ENCODE measurements at places on chromosomes 12 and 14.

- DNase-seq: no peak
These were observed 56.4 kb downstream of the MON2 start for GRCh38 chr12:62522984-62523383.

DNA sequence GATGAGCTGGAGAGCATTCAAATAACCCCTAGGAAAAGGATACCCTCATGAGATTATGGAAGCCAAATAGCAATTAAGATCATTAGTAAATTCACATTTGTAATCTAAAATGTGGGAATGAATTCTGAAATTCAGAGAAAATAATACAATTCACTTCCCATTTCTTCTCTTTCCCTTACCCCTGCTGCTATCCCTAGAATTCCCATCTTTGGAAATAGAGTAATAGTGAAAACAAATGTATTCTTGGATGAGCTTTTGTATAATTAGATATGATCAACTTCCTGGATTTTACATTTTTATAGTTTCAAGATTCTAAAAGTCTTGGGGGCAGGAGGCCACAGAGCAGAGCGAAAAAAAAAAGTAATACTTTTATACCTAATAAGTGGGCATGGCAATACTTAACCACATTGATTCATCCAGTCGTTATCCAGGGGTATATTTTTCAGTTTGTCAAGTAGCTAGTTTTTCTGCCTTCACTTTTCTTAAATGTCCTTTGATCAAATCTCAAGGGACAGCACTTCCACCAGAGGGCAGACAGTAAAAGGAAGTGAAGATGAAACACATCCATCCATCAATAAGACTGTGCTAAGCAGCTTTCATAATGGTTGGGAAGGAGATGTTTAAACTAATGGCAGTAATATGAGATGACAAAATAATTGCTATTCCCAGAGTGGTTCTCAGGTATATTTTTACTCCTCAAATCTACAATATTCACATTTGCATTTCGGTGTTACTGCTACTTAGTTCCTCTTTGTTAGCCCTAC lies 401.3 kb downstream of the DIO2 start:
- no peak for DNase-seq

GRCh38 chr14:77306416-77306815 lies 14.3 kb downstream of the POMT2 start:
- DNase-seq: no peak

DNA sequence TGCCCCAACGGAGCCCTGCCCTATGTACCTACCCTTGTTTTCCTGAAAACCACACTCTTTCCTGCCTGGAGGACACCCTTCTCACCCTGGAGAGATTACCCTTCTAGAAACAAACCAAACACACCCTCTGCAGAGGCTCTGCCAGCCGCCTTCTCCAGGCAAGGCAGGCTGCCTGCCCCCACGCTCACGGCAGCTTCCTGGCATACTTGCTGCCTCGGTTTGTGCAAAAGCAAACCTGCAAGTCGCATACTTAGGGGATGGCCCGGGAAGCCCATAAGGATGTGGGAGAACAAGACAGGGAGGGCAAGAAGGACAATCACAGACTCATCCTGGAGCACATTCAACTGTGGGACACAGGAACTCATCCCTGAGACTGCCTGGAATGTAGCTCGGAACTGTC lies 154.0 kb upstream of the DIO3 start:
- DNase-seq: no peak

DNA sequence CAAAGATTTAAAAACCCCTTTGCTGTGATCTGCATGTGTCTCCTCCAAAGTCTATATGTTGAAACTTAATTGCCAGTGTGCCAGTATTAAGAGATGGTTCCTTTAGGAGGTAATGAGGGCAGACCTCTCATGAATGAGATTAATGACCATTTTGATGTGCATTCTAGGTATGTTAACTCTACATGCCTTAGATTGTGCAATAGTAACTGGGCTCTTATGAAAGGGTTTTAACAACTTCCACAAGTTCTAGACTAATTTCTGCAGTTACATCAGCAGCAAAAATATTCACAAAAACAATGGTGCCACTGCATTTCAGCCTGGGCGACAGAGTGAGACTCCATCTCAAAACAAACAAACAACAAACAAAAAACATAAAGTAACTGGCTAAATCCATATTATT lies 3.8 kb upstream of the TAS2R10 start:
- DNase-seq: no peak

- DNase-seq: no peak
These were observed 479.3 kb downstream of the SLC16A7 start for GRCh38 chr12:60075091-60075490.

- DNase-seq: no peak
These were observed 24.0 kb downstream of the GSG1 start for GRCh38 chr12:13079440-13079906.

DNA sequence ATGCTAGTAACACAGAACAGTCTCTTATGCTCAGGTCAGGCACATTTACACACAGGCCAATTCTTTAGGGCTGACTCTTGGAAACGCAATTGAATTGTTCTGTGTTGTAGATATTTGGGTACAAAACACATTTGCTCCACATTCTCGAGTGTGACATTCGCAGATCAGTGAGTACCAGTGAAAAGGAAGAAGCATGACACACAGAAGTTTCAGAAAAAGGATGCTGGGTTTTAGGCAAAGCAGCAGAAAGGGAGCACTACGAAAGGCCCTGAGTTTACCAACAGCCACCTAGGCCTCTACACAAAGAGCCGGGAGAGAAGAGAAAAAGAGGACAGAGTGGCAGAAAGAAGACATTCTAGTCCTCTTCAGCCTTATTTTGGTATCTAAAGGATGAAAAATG lies 254.4 kb upstream of the BTG1 start:
- no peak for DNase-seq

DNA sequence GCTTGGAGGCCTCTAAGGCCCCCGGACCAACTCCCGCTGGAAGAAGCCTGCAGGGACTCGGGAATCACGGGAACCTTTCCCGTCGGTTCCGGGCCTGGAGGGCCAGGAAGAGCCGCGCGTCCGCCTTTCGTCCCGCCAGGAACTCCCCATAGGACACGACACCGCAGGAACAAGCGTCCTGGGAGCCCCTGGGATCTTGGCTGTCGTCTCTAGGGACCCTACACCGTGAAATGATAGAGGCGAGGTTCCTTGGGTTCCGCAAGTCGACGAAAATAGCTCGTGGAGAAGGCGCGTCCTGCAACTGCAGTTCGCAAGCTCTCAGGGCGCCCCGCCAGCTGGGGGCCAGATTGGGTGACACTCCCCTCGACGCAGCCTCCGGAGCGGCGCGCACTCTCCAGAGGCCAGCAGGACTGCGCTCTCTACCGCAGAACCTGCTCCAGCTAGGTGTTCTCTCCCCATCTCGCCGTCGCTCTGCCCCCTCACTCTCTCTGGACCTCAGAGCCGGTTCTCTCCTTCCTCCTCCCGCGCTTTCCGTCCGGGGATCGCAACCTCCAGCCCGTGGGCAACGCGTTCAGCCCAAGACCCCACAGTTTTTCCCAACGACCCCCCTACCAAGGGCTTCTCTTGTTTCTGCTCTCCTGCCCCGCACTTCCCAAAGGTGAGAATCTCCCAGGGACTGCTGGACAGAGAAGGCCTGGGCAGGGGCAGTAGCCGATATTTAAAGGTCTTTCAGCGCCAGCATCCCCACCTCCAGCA lies 776 bp downstream of the BMP4 start:
- no peak for DNase-seq

GRCh38 chr12:104506676-104507401 lies 50.1 kb downstream of the CHST11 start:
- DNase-seq: no peak

DNA sequence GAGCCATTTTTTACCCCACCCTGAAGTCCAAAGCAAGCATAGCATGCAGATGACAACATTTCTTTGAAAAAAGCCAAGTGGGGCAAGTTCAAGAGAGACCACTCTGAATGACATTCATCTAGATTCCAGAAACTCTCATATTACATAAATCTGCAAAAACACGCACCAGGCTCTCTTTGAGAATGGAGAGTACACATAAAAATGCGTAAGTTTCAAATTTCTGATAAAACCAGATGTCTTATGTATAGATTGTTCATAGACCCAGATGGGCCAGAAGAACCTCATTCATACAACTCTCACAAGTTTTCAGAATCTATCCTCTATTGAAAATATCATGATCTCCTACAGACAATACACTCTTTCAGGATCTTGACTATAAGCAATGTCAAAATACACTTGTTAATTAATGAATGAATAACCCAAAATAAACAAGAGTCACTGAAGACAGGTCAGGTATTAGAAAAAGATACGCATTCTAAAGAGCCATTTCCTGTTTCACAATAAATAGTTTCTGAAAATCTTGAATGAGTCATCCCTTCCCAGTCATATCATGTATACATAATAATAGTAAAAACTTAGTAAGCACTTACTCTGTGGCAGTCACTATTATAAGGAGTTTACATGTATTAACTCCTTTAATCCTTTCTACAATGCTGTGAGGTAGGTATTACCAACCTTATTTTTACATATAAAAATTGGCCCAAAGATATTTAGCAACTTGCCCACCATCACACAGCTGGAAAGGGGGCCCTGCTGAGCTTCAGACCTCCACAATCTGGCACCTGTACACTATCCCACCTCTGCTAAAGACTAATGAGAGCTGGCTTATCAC lies 72.0 kb downstream of the PPP2R5E start:
- no peak for DNase-seq

DNA sequence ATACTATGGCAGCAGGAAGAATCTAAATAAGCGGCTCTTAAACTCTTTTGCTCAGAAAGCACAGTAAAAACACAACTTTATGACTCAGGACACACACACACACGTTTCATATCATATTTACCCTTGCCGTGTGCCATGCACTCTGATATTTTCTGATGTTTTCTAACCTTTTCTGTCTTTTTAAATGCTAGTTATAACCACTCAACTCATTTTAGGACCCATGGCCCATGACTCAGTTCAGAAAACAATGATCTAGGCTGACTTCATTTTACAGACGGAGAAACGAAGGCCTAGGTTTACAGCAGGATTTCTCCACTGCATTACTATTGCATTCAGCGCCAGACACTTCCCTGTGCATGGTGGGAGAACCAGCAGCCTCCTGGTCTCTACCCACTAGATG lies 9.1 kb downstream of the VWF start:
- DNase-seq: no peak

DNA sequence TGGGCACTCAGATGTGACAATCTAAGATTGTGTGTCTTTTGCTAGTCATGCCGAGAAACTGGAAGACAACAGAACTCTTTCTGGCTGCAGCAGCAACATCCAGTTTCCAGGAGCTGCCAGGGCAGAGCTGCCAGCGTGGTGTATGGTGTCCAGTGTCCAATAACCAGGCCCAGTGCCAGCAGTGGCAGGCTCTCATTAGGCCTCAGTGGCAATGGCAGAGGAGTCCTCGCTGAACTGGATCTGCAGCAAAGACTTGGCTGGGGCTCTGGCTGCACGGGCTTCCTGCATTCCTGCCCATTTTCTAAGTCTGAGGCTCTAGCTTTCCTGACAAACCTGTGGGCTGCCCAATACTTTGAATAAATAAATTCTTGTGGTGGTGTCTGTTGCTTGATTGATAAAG lies 26.2 kb upstream of the PPM1A start:
- DNase-seq: no peak

DNA sequence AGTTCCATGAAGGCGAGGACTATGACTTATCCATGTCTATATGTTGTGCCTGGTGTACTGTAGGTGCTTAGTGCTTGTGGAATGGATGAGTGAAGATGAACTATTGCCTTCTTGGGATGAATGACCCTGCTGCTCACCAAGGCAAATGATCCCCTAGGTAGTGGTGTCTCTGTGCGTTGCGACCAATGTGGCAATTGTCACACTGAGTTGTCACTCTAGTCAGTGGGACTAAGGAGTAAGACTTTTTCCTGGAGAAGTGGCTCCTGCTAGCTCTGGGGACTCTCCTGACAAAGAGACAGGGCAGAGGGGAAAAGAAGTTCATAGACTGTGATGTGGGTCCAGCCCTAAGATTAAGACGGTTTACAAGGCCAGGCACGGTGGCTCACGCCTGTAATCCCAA lies 3.4 kb upstream of the ACVR1B start:
- no peak for DNase-seq

DNA sequence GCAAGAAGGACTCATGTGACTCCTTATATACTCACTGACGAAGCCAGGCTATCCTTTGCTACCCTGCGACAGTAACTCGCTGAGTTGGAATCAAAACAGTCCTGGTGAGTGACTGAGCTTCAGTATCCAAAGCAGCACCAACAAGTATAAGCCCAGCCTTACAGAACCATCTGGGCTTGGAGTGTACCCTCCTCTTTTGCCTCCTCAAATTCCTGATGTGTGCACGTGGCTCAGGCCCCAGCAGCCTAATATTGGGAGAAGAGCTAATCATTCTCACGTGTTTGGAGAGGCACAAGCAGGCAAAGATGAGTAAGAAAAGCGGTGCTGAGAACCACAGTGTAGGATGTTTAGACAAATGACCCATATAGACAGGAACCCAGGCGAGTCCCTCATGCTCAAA lies 34.4 kb downstream of the PPTC7 start:
- DNase-seq: no peak

DNA sequence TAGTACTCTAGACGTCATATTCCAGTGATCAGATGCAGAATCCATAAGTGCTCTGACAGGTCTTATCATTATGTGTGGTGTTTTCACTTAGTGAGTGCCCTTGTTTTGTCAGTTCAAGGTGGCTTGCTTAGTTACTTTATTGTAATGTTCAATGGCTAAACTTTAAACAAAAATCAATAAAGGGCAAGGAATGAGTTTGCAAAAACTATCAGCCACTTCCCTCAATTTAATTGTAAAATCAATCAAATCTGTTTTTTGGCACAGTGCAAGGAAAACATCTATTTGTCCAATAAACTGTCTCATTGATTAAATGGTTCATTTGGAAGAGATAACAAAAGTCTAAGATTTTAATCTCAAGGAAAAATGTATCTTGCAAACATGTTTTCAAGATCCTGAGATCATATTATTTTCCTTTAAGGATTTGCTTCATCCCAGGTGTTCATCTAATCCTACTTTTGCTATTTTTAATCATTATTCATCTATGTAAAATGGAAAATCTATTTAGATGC lies 59.6 kb upstream of the EEA1 start:
- DNase-seq: no peak

DNA sequence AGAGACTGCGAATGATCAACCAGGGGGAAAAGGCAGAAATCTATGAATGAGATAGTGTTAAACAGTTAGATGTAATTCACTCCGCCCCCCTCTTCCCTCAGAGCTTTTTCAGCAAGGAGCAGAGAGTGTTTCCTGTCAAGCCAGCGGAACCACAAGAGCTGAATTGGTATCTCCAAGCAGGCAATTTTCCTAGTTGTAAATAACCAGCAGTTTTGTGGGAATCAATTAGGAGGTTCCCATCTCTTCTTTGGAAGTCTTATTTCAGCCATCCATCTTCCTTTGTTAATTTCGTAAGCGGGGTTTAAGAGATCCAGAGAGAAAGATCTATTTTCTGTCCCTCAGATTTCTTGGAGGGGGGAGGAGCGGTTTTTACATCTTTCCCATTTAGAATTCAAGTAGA lies 178.0 kb downstream of the FOXN3 start:
- DNase-seq: no peak

DNA sequence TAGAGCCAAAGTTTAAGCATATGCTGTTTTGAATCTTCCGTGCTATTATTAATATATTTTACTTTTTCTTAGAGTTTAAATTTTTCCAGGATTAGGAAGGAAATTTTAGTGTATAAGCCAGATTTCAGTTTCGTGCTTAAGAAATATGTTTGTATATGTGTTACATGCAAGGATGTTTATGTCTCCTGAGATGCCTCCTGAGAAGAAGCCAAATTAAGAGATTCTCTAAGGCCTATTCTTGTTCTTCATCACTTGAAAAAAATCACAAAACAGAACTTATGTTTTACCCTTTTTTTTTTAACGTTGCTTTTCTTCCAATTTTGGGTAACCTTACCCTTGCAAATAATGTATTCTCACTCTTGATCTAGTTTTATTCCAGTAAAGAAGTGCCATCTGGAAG lies 412.7 kb downstream of the TMTC2 start:
- no peak for DNase-seq

GRCh38 chr12:5437589-5437988 lies 5.7 kb downstream of the NTF3 start:
- DNase-seq: no peak
